ENCODE measurements at places on chromosomes 1 and 21.

GRCh38 chr1:116445534-116445933 lies 72.5 kb downstream of the ATP1A1 start:
- DNase-seq, result no peak

DNA sequence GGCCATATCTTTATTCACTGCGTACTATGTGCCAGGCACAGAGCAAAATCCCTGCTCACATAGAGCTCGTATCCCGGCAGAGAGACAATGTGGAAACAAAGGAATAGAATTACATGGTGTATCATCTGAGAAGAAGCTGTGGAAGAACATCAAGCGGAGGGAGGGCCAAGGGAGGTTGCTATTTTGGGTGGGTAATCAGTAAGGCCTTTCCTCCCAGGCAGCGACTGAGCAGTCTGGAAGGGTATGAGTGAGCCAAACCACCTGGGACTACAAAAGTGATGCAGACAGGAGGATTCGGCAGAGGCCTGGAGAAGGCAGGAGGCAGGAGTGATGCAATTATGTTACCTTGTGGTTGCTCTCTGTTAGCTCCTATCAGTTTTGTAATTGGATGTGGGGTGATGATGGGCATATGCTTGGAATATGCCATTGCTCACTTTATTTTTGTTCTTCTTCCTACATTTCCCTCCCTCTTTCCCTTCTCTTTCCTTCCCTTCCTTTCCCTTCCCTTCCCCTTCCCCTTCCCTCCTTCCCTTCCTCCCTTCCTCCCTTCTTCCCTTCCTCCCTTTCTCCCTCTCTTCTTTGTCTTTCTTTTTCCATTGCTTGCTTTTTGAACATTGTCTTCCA lies 172.9 kb downstream of the DISC1 start:
- peak; percentile 83 for DNase-seq

GRCh38 chr1:179208681-179209477 lies 20.6 kb downstream of the ABL2 start:
- DNase-seq, result no peak

GRCh38 chr1:100607628-100608240 lies 69.8 kb downstream of the GPR88 start:
- DNase-seq, result no peak

DNA sequence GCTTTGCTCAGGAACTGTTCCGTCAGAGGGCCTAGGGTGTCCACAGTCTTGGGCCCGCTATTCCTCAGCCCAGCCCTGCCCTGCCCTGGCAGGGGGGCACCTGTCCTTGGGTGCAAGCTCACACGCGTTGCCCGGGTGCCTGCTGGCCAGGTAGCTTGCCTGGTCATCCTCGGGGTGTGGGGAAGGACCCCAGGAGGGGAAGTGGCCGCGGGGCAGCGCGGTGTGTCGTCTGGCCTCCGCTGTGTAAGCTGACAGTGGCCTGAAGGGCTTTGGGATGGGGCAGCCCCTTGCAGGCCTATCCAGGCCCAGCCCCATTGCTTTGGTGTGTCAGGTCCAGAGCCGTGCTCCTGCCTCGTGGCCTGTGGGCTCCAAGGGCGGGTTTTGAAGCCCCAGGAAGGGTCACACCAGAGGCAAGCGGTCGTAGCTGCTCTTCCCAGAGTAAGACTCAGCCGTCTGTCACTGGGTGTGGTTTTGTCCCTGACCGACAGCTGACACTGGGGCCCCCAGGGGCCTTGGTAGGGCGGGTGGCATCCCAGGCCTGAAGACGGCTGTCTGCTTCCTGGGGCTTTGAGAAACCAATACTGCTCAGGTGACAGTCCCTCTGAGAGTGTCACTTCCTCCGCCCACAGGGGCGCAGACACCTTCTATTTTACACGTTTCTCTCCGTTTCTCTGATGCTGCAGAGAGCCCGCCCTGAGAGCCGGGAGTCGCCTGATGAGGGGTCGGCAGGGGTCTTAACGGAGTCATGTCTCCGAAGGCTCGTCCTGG lies 72.1 kb downstream of the SKI start:
- no peak for DNase-seq

GRCh38 chr1:176752505-176752904 lies 289.5 kb downstream of the PAPPA2 start:
- no peak for DNase-seq

DNA sequence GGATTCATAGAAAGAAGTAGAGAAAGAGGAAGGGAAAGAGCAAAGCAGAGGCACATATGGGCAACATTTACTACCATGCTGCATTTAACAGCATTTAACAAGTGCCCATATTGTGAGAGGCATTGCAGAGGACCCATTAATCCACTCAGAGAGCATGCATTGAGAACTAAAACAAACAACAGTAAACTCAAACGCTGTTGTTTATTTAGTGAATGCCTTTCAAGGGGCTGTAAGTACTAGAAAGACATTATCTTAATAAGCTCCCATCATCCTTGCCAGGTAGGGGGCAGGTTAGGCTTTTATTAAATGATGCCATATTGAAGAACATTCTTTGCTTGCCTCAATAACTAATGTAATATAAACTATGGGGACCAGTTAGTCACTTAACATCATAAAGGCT lies 254.3 kb upstream of the DAB1 start:
- no peak for DNase-seq

- DNase-seq, result no peak
Observed at GRCh38 chr1:118304722-118305359, 119.8 kb upstream of the SPAG17 start.

DNA sequence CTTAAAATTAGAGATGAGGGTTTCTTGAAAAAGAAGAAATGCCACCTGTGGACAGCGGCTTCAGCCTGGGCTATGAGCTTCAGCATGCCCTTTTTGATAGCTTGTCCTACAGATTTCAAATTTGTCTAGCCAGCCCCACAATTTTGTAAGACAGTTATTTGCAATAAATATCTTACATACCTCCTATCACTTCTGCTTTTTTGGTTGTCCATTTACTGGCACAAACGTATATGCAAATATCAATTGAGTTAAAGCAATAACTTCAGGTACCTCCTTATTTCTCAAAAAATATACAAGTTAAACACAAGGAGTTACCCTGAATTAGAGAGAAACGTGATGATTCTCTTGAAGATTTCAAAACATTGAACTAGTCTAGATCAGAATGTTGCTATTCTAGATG lies 53.5 kb downstream of the OLFM3 start:
- DNase-seq, result no peak

DNA sequence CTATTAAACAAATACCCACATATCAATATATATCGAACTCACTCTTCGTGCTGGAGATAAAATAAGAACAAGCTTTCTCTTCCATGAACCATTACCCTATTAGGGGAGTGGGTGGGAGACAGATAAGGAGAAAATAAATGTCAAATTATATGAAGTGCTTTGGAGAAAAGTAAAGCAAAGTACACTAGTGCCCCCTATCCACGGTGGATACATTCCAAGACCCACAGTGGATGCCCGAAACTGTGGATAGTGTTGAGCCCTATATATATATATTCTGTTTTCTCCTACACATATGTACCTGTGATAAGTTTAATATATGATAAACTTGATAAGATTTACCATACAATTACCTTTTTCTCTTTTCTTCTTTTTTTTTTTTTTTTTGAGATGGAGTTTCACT lies 54.6 kb downstream of the FH start:
- no peak for DNase-seq

- DNase-seq, result peak; percentile 79
Observed at GRCh38 chr1:100921110-100921706, 25.3 kb downstream of the SLC30A7 start.

- no peak for DNase-seq
Observed at GRCh38 chr1:12171206-12172041, 4.6 kb downstream of the TNFRSF1B start.

- no peak for DNase-seq
Observed at GRCh38 chr1:25020851-25021590, 90.9 kb upstream of the RUNX3 start.

- no peak for DNase-seq
Observed at GRCh38 chr1:183043872-183044854, 20.9 kb downstream of the LAMC1 start.

DNA sequence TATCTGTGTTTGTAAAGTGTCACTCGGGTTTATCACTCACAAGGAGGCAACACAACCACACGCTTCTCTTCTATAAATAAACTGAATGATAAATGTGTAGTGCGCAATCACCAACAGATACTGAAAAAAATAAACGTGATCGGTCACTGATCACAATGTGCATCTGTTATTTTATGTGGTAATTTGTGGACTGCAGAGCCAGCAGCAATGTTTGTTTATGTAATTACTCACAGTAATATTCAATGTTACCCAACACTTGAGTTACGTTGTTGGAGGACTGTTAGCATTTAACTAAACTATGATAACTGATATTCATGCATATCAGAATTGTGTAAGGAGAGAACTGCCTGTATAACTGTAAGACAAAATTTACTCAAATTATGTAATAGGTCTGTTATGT lies 129.6 kb downstream of the USH2A start:
- peak; percentile 17 for DNase-seq

- DNase-seq, result peak; percentile 75
Observed at GRCh38 chr1:202567738-202568137, 142.5 kb downstream of the SYT2 start.

DNA sequence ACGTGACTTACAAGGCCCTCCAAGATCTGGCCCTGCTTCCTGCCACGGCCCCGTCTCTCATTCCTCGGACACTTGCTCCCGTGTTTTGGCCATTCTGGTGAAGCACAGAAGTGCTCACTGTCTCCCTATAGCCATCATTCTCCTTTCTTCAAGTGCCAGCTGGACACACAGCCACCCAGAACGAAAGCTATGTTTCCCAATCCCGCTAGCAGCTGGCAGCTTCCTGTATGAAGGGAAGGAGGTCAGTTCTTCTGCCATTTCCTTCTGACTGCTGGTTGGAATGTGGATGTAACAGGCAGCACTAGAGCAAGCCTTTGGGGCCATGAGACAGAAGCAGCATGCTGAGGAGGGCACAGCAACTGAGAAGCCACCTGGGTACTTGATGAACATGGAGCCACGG lies 82.8 kb downstream of the TGFBR3 start:
- DNase-seq, result no peak

DNA sequence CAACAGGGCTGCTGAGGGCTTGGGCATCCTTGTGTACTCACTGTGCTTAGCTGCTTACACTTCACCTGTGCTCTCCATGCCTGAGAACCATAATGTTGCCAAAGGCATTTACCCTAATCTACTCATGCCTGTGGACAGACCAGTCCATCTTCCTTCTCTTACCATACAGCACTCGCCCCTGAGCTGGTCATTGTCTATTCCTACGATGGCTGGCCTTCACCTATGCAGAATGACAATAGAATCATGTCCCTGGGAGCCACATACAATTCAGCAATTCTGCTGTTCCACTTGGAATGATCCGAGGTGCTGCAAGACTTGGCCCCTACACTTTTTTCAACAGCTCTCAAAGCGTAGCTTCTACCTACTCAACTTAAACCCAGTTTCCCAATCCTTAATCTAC lies 96.5 kb downstream of the PAPPA2 start:
- DNase-seq, result no peak

GRCh38 chr21:45069711-45070110 lies 4.7 kb upstream of the ADARB1 start:
- no peak for DNase-seq

GRCh38 chr21:19440792-19441655 lies 1037.4 kb upstream of the TMPRSS15 start:
- DNase-seq, result no peak

GRCh38 chr1:10361515-10361914 lies 37.3 kb upstream of the PGD start:
- no peak for DNase-seq

GRCh38 chr1:223776826-223777454 lies 64.6 kb downstream of the CAPN2 start:
- no peak for DNase-seq

GRCh38 chr1:61391730-61392129 lies 309.4 kb downstream of the NFIA start:
- DNase-seq, result no peak

GRCh38 chr1:70961374-70961975 lies 86.1 kb downstream of the PTGER3 start:
- DNase-seq, result no peak

DNA sequence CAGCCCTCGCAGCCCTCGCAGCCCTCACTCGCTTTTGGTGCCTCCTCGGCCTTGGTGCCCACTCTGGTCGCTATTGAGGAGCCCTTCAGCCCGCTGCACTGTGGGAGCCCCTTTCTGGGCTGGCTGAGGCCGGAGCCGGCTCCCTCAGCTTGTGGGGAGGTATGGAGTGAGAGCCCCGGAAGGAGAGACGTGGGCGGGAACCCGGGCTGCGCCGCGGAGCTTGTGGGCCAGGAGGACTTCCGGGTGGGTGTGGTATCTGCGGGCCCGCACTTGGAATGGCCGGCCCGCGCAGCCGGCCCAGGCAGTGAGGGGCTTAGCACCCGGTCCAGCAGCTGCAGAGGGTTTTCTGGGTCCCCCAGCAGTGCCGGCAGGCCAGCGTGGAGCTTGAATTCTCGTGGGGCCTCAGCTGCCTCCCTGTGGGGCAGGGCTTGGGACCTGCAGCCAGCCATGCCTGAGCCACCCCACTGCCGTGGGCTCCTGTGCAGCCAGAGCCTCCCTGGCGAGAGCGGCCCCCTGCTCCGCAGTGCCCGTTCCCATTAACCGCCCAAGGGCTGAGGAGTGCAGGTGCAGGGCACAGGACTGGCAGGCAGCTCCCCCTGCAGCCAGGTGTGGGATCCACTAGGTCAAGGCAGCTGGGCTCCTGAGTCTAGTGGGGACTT lies 9.9 kb upstream of the CFHR2 start:
- no peak for DNase-seq

All from fibroblast of pulmonary artery (primary cell).